ENCODE measurements at places on chromosomes 2 and 18.

DNA sequence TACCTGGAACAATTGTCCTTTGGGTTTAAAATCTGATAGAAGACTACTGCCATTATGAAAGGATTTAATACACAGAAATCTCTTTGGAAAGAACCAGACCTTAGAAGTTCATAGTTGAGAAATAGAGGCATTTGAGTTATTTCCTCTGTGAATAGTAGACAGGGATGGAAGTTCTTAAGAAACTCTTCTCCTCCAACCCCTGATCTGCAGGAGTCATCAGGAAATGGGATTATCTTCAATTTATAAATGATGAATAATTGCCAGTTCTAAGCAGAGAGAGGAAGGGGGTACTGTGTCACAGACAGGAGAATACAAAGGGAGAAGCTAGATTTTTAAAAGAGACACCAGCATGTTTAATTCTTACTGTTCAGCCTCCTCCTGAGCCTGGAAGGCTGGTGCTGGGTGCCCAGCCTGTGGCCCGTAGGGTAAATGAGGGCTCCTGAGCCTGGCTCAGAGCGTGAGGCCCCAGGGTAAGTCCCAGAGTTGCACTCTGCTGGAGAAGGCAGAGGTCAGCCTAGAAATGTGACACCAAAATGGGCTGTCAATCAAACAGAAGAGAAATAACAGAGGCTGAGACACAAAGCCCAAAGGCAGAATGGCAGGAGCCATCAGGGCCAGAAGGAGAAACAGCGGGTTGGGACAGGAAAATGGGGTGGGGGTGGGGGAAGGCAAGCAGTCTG lies 58.2 kb upstream of the PKDCC start:
- no peak for DNase-seq

GRCh38 chr2:23380562-23381065 lies 4.4 kb upstream of the KLHL29 start:
- DNase-seq: no peak

DNA sequence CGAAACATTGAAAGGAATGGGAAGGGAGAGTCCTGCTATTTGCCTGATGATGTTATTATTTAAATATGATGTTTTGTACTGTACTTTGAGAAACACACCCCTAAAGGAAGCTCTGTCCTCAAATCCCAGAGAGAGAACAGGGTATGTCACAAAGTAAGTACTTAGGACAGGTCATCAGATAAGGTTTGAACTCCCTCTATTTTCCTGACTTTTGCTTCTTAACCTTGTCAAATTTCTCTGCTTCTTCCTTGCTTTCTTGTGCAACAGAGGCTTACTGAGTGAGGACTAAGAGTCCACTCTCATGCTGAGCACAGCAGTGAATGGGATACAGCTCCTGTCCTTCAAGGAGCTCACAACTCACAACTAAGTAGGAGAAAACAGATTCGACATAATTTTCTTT lies 3.7 kb downstream of the DGUOK start:
- DNase-seq: no peak

GRCh38 chr2:218820746-218821369 lies 10.7 kb downstream of the PRKAG3 start:
- DNase-seq: no peak
